LHCN-M2 (cell line): ENCODE measurements at places on chromosomes 1 and 21.

DNA sequence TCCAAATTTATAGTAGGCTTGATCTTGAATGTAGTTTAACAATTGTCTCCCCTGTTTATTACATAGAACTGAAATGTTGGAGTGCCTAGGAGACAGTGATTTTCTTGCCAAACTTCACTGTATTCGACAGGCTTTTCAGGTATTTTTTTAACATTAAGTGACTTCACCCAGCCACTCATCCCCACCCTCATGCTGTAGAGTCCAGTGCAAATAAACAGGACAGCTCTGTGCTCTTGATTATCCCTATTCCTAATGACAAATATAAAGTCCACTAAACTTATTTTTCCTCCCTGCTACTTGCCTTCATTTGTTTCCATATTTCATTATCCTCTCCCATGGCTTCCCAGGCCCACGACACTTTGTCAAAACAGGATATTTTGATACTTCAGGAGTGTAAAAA, 29.2 kb upstream of the NEXN start:
- DNase-seq: no peak

- DNase-seq: no peak
These were observed 352 bp downstream of the MEX3A start for GRCh38 chr1:156081917-156082308.

DNA sequence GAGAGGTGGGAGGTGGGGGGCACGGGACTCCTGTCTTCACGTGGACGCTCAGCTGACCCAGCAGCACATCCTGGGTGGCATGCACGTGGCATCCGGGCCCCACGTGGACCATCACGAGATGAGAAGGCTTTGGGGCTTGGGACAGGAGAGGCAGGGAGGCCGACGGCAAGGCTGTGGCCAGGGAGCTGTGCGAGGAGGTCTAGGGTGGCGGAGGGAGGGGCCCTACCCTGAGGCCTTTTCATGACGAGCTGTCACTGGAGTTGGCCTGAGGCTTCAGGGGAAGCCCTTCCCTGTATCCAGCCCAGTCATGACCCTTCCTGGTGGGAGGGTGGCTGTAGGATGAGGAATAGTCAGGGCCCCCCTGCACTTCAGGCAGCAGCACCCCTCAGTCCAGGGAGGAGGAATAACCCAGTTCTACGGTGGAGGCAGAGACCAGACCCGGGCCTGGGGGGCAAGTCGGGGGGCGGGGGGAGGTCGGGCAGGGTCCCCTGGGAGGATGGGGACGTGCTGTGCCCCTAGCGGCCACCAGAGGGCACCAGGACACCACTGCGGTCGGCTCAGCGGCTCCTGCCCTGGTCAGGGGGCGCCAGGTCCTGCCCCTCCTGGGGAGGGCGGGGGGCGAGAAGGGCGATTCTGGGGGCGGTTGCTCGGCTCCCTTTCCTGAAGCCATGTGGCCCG, 2.0 kb upstream of the PERM1 start:
- no peak for DNase-seq

- no peak for DNase-seq
These were observed 27.9 kb downstream of the GNB1 start for GRCh38 chr1:1862905-1863547.

DNA sequence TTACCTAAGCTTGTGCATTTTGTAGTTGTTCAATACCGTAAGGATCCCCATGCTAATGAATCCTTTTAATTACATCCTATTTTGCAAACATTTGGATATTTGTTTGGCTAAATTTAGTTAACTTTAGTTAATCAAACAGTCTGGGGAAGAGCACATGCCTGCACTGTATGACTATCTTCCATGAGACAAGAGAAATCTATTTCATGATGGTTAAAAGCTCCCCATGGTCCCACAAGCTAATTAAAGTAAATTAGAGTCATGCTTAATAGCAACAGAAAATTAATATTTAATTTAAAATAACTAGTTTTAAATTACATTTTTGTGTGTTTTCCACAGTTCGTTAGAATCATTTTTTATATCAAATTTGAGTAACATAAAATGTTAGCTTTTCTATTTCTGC, 95.4 kb upstream of the S1PR1 start:
- DNase-seq: no peak

DNA sequence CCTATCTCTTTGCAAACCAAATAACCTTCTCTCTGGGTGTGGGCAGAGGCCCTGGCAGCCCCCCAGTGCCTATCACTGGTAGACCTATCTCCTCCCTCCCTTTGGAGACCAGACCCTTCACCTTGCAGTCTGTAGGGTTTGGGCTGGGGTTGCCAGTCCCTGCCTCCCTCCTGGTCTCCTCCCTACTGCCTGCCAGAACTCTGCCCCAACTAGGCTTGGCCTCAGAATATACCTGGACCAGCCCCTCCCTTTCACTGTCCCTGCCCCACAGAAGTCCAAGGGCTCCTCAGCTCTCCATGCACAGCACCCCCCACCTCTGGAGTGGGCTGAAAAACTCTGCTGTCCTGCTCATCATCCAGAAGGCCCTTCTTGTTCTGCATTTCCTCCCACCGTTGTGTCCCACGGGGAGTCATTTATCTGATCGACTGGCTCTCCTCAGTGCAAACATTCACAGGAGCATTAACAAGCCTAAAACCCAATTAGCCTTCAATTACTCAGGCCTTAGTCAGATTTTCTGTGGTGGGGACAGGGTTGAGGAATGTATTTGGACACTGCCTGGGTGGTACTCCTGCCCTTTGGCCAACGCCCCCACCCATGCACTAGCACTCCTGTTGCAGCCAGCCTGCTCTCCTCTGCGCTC, 27.7 kb upstream of the DMBX1 start:
- no peak for DNase-seq

DNA sequence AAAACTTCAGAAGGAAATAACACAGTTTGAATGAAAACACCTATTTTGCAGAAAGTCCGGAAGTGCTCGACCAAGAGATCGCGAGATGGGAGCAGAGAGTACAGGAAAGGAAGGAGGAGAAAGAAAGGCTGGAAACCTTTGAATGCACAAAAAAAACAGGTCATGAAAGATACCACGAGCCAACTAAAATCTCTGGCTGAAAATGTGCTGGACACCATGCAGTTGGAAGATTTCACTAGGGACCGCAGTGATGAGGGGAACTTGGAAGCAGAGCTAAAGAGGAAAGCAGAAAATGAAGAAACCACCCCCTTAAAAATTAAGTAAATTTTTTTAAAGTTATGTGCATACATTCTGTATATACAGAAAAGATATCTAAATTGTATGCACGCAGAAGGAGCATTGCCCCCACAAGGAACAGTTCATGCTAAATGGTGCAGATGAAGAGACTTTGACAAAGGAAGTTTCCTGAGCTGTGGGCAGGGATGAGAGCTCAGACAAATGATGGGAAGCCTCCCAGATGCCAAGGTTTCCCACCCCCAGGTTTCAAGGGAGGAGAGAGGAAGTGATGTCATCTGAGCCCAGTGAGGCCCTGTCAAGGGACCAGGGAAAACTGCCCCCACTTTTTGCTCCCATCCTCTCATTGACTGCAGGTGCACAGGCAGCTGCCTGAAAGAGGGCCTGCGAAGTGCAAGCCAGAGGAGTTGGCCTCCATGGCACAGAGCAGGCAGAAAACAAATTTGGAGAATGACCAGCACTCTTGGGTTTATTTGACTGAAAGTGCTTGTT, 52.5 kb downstream of the ETS2 start:
- no peak for DNase-seq

DNA sequence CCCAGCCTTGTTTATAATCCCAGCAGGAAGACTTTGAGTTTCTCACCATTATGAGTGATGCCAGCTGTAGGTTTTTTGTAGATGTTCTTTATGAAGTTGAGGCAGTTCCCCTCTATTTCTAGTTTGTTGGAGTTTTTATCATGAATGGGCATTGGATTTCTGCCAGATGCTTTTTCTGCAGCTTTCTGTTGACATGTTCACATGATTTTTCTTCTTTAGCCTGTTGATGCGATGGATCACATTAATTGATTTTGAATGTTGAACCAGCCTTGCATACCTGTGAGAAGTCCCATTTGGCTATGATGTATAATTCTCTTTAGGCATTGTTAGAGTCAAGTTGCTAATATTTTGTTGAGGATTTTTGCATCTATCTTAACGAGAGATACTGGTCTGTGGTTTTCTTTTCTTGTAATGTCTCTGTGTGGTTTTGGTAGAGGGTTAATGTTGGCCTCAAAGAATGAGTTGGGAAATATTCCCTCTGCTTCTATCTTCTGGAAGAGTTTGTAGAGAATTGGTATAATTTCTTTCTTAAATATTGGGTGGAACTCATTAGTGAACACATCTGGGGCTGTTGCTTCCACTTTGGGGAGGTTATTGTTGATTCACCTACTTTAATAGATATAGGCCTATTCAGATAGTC, 33.2 kb downstream of the ZBTB40 start:
- DNase-seq: no peak

GRCh38 chr1:30919025-30919881, 10.7 kb upstream of the SDC3 start:
- DNase-seq: peak; percentile 93

- DNase-seq: no peak
These were observed 160.7 kb downstream of the HHIPL2 start for GRCh38 chr1:222387007-222387814.

GRCh38 chr1:51203121-51203873, 32.8 kb upstream of the RNF11 start:
- DNase-seq: no peak

GRCh38 chr1:183218971-183219615, 33.0 kb downstream of the LAMC2 start:
- no peak for DNase-seq

DNA sequence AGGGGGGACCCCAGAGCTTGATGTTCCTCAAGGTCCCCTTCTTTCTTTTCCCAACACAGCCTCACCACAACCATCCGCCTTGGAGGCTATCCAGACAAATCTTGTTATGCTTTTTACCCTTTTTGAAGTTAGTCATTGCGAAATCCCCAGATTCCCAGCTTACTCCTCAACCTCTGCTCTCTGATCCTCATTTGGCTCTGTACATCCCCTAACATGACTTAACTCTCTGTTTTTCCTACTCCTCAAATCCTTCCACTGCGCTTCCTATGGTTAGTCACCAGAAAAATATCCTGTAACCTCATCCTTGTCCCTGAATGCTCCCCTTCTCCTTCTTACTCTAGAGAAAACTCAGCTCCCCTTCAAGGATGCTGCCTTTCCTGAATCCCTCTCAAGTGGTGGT, 189.1 kb upstream of the POU3F1 start:
- DNase-seq: peak; percentile 53

DNA sequence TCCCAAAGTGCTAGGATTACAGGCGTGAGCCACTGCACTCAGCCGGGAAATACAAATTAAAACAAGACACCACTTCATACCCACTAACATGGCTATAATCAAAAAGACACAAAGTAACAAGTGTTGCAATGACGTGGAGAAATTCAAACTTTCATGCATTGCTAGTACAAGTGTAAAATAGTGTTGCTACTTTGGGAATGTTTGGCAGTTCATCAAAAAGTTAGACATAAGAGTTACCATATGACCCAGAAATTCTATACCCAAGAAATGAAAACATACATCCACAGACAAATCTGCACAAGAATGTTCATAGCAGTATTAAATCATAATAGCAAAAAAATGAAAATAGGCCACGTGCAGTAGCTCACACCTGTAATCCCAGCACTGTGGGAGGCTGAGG, 16.4 kb downstream of the FOXJ3 start:
- DNase-seq: no peak

GRCh38 chr1:115118611-115119010, 29.3 kb upstream of the TSPAN2 start:
- peak; percentile 33 for DNase-seq

- DNase-seq: no peak
These were observed 3.3 kb downstream of the SH3BP5L start for GRCh38 chr1:248822148-248823032.

GRCh38 chr21:34625030-34625593, 10.2 kb upstream of the RCAN1 start:
- no peak for DNase-seq

GRCh38 chr1:193707271-193708021, 521.0 kb upstream of the B3GALT2 start:
- peak; percentile 56 for DNase-seq

DNA sequence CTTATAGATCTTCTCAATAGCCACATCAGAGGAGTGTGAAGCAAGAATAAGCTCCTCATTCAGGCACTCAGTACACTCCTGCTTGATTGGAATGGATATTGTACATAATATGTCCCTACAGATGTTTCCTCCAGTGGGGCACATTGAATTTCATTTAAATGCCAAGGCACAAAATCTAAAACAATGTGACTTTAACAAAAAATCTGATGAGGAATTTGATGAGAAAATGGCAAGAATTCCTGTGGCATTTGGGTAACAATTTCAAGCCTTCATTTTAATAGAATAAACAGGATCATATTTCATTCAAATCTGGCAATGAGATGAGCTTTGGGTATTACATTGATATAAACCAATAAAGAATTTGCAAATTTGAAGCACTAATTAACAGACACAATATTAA, 307.7 kb upstream of the PKN2 start:
- DNase-seq: no peak

GRCh38 chr1:187654635-187655034, 825.9 kb downstream of the PLA2G4A start:
- no peak for DNase-seq

DNA sequence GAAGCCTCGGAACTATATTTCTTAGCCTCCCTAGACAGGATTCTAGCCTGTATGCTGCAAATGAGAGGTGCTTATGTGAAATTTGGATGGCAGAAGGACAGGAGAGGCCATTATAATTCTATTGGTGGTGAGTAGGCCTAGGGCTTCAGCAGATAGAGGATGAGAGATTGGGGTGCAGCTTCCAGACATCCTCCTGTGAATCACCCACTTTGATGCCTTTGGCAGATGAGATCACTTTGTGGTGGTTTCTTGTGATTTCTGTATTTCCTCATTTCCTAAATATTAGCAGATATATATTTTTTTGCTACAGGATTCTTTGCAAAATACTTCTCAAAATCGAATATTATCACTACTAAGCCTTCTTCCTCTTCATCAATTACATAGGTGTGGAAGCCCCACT, 37.3 kb downstream of the MFSD2A start:
- DNase-seq: peak; percentile 45

DNA sequence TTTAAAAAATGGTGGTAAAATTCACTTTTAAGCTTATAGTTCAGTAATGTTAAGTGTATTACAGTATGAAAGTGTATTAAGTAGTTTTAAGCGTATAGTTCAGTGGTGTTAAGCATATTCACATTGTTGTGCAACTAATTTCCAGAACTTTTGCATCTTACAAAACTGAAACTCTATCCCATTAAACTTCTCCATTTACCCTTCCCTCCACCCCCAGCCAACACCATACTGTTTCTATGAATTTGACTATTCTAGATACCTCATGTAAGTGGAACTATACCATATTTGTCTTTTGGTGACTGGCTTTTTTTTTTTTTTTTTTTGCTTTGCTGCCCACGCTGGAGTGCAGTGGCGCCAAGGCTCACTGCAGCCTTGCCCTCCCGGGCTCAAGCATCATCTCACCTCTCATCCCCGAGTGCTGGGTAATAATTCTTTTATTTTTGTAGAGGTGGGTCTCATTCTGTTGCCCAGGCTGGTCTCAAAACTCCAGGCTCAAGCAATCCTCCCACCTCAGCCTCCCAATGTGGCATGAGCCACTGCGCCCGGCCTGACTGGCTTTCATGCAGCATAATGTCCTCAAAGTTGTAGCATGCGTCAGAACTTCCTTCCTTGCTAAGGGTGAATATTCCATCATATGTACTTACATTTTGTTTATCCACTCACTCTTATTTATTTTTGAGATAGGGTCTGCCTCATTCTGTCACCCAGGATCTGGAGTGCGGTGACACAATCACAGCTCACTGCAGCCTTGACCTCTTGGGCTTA, 45.1 kb upstream of the BMP8B start:
- no peak for DNase-seq

GRCh38 chr1:178938959-178939317, 68.1 kb upstream of the ANGPTL1 start:
- DNase-seq: peak; percentile 36

- DNase-seq: no peak
These were observed 10.7 kb downstream of the ENAH start for GRCh38 chr1:225642177-225642576.
